AG09309 (cell line): ENCODE measurements at places on chromosomes 1 and 21.

DNA sequence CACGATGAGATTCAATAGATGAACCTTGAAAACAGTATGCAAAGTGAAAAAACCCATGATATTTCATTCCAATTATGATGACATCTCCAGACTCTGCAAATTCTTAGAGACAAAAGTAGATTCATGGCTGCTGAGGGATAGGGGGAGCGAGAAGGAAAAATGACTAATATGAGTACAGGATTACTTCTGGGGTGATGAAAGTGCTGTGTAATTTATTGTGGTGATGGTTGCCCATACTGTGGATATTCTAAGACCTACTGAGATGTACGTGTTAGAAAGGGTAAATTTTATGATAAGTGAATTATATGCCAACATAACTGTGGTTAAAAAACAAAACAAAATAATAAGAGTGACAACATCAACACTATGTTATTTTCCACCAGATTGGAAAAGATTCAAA lies 18.9 kb upstream of the RGS7 start:
- peak; percentile 24 for DNase-seq

DNA sequence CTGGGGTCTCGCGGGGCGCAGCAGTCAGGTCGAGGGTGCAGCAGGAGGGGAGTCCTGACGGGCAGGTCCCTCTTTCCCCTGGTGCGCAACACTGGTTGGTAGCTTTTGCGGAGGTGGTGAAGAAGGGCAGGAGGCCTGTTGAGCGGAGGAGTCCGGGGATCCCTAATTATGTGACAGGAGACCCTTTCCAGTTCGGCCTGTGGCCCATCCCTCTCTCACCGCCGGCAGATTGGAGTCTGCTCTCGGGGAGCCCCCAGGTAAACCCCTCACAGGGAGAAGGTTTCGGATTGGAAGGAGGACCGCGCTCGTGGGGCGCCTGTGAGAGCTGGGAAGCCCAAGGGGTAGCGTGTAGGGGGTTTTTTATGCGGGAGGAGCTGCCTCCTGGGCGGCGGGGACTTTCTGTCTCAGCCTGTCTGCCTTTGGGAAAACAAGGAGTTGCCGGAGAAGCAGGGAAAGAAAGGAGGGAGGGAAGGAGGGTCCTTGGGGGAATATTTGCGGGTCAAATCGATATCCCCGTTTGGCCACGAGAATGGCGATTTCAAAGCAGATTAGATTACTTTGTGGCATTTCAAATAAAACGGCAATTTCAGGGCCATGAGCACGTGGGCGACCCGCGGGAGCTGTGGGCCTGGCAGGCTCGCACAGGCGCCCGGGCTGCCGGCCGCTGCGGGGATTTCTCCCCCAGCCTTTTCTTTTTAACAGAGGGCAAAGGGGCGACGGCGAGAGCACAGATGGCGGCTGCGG lies 9.5 kb downstream of the SIM2 start:
- DNase-seq: no peak

DNA sequence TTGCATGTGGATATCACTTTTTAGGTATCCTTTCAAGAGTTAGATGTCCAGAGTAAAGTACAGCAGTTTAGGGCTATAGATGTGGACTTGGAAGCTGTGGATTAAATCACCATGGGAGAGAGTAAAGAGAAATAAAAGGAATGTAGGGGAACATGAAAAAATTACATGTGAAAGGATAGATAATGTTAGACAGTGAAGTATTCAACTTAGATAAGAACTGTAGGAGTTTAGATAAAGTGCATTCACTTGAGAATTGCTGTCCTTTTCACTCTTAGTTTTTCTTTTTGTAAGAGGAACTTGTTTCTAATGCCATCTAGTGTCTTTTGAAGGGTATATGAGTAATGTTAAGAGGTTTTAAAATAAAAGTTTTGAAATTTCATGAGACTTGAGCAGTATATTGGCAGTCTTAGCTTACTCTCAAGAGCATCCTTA lies 40.1 kb downstream of the MAST2 start:
- peak; percentile 27 for DNase-seq

GRCh38 chr1:235708390-235708962 lies 58.9 kb upstream of the GNG4 start:
- DNase-seq: peak; percentile 29

GRCh38 chr1:59814180-59814900 lies 409 bp upstream of the HOOK1 start:
- DNase-seq: no peak

DNA sequence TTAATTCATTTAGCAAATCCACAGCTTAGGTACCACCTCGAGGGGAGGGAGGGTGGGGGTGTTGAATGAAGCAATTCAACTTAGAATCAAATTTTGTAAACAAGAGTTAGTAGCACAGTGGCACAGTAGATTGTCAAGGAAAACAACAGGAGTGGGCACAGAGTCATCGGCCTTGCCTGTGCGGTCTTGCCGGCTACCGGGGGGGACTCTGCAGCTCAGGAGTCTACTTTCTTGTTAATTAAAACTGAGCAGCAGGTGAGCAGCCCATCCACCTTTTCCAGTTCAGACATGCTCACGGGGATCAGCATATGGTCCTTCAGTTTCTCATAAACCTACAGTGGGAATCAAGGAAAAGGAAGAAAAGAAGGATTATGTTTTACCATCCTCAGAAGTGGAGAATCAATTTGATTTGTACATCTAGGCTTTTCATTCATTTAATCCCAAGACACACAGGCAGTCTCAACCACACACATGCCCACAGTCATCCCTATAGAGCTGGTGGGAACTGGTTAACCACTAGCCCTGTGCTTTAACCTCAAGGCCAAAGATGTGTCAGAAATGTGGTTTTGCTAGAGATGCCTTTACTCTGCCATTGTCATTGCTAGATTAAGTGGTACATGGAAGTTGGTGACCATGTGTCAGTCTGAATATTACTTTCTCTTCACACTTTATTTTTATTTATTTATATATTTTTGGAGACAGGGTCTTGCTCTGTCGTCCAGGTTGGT lies 45.0 kb upstream of the BCL10 start:
- no peak for DNase-seq

- peak; percentile 29 for DNase-seq
Observed at GRCh38 chr1:204989266-204990058, 53.5 kb upstream of the CNTN2 start.

- DNase-seq: no peak
Observed at GRCh38 chr1:168698453-168698852, 30.6 kb downstream of the DPT start.

DNA sequence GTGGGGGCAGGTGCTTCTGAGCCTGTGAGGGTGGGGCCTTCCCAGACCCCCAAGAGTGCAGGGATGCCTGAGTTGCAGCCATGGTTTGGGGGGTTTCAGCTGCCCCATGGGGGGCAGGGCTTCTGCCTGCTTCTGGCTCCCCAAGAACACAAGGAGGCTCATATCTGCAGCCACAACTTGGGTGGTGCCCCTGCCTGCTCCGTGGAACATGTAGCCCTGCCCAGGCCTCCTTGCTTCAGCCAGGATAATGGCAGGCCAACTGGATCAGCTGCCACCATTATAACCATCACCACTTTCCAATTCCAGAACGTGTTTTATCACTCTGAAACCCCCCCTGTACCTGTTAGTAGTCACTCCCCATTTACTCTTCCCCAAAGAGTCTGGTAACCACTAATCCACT lies 14.0 kb downstream of the ZBTB40 start:
- DNase-seq: no peak

DNA sequence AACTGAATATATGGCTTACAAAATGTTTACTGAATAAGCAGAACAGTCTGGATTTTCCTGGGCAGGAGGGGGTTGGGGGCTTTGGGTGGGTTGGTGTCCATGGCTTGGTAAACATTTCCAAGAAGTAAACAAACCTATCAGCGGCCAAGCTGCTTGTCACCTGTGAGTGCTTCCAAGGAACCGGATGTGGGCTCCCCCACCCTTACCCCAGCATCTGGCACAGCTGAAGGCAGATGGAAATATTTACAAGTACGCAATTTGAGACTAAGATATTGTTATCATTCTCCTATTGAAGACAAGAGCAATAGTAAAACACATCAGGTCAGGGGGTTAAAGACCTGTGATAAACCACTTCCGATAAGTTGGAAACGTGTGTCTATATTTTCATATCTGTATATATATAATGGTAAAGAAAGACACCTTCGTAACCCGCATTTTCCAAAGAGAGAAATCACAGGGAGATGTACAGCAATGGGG lies at the start of gene CLCA1:
Gene CLCA1 (plus strand): TSS at position 427 of the 477 bp plus-strand sequence. CDS start 45 bp downstream, at position 472.
- no peak for DNase-seq

GRCh38 chr21:34198231-34199120 lies 125.1 kb downstream of the MRPS6 start:
- DNase-seq: no peak

GRCh38 chr1:156746728-156747631 lies 4.5 kb downstream of the HDGF start:
- peak; percentile 78 for DNase-seq

DNA sequence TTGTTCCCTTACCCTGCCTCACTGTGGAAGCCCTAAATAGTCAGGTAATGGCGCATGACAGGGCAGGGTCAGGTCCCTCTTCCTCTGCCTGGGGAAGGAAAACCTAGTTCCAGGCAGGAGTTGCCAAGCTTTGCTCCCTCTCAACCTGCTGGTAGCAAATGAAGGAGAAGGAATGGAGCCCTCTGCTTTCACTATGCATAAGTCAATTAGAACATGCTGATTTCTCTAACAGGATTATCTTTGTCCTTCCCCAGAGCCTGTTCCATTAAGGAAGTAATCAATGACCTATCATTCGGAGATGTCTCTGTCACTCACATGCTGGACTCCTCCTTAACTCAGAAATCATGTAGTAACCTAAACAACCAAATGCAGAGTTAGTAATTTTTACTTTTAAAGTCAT lies 161.8 kb upstream of the NFIA start:
- no peak for DNase-seq

DNA sequence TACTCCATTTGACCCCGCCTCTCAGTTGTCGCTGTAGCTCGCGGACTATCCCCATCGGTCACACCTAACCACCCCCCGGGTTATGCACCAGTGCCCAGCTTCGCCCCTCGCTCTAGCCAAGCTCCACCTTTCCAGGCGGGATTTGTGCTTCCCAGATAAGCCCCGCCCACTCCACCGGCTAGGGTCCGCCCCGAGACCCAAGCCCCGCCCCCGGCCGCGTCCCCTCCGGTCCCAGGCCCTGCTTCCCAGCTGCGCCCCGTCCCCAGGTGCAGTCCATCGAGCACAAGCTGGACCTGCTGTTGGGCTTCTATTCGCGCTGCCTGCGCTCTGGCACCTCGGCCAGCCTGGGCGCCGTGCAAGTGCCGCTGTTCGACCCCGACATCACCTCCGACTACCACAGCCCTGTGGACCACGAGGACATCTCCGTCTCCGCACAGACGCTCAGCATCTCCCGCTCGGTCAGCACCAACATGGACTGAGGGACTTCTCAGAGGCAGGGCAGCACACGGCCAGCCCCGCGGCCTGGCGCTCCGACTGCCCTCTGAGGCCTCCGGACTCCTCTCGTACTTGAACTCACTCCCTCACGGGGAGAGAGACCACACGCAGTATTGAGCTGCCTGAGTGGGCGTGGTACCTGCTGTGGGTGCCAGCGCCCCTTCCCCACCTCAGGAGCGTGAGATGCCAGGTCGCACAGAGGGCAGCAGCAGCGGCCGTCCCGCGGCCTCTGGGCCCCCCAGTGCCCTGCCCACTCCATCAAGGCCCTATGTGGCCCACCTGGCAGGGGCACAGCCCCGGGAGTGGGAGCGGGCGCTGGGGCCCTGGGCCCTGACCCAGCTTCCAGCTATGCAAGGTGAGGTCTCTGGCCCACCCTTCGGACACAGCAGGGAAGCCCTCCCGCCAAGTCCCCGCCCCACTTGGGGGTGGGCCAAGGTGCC lies 23.9 kb downstream of the CITED4 start:
- DNase-seq: no peak

GRCh38 chr1:18712252-18712600 lies 81.6 kb downstream of the PAX7 start:
- DNase-seq: no peak

- no peak for DNase-seq
Observed at GRCh38 chr1:227942021-227942715, 5.6 kb downstream of the WNT9A start.

- DNase-seq: no peak
Observed at GRCh38 chr1:89941110-89941766, 53.7 kb upstream of the ZNF326 start.

GRCh38 chr1:64539289-64539688 lies 69.4 kb downstream of the CACHD1 start:
- no peak for DNase-seq

DNA sequence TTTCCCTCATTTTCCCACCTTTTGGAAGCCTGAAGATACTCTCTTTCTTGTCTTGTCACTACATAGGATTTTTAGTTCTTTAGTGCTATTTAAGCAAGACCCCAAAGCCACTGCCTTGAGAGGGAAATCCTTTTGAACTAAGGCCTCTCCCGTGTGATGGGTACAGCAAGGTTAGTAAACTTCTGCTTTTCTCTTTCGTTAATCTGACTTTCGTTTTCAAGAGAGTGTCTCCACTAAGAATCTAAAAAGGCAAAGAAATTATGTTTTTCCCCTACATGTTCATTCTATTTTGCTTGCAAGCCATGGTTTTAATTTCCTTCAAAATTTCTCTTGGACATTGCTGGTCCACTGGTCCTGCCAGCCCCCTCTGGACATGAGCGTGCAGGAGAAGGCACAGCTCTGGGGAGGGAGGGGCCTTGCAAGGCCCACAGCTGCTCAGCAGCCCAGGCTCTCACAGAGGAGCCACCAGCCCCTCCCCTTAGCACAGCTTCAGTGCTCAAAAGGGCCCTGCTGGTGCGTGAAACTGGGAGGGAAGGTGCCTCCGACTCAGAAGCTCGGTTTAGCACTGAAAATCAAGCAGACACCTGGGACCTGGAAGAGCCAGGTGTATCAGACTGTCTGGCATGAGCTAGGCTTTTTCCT lies 210.9 kb upstream of the GALNT2 start:
- no peak for DNase-seq

DNA sequence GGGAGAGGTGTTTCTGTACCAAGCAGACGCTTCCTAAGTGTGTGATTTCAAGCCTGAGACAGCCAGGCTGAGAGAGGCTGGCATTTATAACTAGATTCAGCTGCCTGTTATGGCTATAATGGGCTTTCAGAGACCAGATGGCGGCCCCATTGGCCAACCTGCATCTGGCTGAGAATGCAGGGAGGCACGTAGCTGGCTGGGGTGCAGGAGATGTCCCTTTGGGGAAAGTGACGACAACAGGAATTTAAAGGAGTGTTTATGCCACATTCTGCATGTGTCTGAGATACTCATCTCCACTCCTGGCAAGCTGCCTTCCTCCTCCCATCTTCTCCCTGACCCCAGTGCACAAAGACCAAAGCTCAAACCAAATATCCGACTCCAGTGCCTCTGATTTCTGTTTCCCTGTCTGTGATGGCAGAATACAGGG lies 21.3 kb upstream of the CCDC190 start:
- no peak for DNase-seq
